Cardiac ventricle fibroblast (primary cell): ENCODE measurements at places on chromosomes 3 and 15. TPM values are rescaled to one million over a fixed set of nuclear protein-coding genes. Genes with fewer than 3 reads are reported as not detected.

The LRRIQ4 gene
- not detected in 2 replicates for total RNA-seq

The PIK3CA gene
- total RNA-seq: 18.6 and 20.5 TPM in 2 replicates

The IGSF10 gene
- 11.6 and 14.9 TPM in 2 replicates for total RNA-seq

The CHP1 gene
- 164 and 200 TPM in 2 replicates for total RNA-seq

The DTWD1 gene
- total RNA-seq: 31.4 and 37.8 TPM in 2 replicates

The DMXL2 gene
- total RNA-seq: 18.4 and 21.9 TPM in 2 replicates

The LRTM1 gene
- total RNA-seq: not detected in 2 replicates

The TMCO5A gene
- not detected in 2 replicates for total RNA-seq

The GOLGA8N gene
- total RNA-seq: 3.5 and 3.6 TPM in 2 replicates

The RGMA gene
- total RNA-seq: 14.9 and 19.3 TPM in 2 replicates

The DNAH12 gene
- total RNA-seq: 0.06 and 0.20 TPM in 2 replicates

The CCR8 gene
- total RNA-seq: not detected in 2 replicates

The CA12 gene
- total RNA-seq: 106 and 107 TPM in 2 replicates

The LRRC31 gene
- total RNA-seq: not detected in 2 replicates

The SLC22A14 gene
- total RNA-seq: not detected in 2 replicates

The PTH1R gene
- total RNA-seq: 8.4 and 12.4 TPM in 2 replicates

The GUCA1C gene
- total RNA-seq: not detected in 2 replicates

The RBSN gene
- 15.7 and 16.8 TPM in 2 replicates for total RNA-seq

The KBTBD8 gene
- 0.24 and 0.31 TPM in 2 replicates for total RNA-seq
